ENCODE measurements at places on chromosomes 1 and 21. TPM values are rescaled to one million over a fixed set of nuclear protein-coding genes. Genes with fewer than 3 reads are reported as not detected.

Gene RXFP4
- not detected for total RNA-seq

Gene ZBTB8A
- total RNA-seq = 3.0 TPM

Gene LIPI
- total RNA-seq = not detected

Gene OR2T2
- not detected for total RNA-seq

Gene SUSD4
- total RNA-seq = 6.4 TPM

Gene KMO
- 0.13 TPM for total RNA-seq

Gene TFF3
- total RNA-seq = 4.8 TPM

Gene NR1I3
- total RNA-seq = not detected

Gene KDM5B
- 21.7 TPM for total RNA-seq

Gene SPAG17
- total RNA-seq = not detected

- no peak for DNase-seq
Observed at GRCh38 chr1:241939798-241940197, 17.8 kb upstream of the BECN2 start.

DNA sequence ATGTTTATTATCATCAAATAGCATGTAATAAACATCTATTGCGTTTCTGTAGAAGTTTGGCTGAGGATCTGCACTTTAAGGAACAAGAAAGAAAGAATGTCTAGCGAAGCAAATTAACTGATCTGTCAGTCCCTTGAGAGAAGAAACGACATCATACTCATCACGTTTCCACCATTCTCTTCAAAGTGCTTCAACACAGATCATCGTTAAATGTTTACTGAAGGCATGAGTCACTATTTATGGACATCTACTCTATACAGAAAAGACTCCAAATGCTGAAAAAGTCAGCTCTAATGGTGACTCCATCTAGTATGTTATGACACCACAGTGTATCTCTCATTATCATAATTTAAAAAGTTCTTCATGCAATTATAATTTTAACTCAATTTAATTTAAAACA, 369.1 kb downstream of the RGS7 start:
- no peak for DNase-seq

- no peak for DNase-seq
Observed at GRCh38 chr1:171185091-171185490, at the start of gene FMO2. FMO2 (plus strand) TSS chr1:171185300; CDS start chr1:171185714, 414 bp downstream.

DNA sequence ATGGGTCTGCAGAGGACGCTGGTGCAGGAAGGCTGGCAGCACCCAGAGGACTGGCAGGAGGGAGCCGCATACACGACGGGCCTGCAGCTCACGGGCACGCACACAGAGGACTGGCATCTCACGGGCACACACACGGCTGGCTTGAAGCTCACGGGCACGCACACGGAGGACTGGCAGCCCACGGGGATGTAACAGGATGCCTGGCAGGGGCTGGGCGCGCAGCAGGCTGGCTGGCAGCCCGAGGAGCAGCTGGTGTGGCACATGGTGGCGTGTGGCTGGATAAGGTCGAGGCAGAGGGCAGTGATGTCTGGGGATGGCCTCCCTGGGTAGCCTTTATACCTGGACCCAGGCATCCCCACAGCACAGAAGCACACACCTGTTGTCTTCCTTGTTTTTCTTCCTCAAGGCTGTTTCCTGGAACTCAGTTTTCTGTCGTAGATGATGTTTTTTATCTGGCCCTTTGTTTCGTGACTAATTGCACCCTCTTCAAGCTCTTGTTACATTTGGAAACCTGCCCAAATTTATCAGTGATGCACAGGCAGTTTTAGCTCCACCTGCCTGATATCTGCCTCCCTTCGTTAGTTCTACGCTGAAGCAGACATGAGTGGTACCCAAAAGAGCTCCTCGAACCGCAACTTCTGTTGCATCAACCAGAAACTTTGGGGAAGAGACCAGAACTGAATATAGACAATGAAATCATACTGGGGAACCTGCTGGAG, at the start of gene KRTAP12-1:
Gene KRTAP12-1, minus strand, starts transcription at position 303 of the 719 bp plus-strand sequence. Its CDS starts 40 bp downstream, at position 263.
- no peak for DNase-seq

GRCh38 chr1:161159087-161159912, at the start of gene USP21:
USP21 (plus strand) TSS chr1:161159500; CDS start chr1:161160641, 1,141 bp downstream.
- peak; percentile 98 for DNase-seq

GRCh38 chr1:82421782-82422181, 621.0 kb downstream of the ADGRL2 start:
- DNase-seq = no peak

- DNase-seq = peak; percentile 38
Observed at GRCh38 chr21:45012662-45013259, 61.6 kb upstream of the ADARB1 start.

- DNase-seq = no peak
Observed at GRCh38 chr21:33670076-33670978, 28.0 kb downstream of the ITSN1 start.

DNA sequence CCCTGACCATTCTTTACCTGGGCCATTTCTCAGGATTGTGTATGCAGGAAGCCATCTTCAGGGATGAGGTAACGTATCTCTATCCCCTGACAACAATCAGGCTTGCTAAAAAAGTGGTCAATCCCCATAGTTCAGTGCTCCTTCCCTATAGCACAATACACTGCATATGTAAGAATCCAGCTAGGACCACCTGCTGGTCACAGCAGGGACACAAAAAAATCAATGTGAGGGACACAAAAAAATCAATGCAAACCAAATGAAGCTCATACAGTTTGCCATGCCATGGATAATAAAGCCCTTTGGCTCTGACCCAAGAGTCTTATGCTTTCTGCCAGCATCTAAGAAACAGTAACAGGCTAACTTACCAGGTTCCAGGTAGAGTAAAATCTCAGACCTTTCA, 16.3 kb downstream of the ACBD6 start:
- DNase-seq = no peak

DNA sequence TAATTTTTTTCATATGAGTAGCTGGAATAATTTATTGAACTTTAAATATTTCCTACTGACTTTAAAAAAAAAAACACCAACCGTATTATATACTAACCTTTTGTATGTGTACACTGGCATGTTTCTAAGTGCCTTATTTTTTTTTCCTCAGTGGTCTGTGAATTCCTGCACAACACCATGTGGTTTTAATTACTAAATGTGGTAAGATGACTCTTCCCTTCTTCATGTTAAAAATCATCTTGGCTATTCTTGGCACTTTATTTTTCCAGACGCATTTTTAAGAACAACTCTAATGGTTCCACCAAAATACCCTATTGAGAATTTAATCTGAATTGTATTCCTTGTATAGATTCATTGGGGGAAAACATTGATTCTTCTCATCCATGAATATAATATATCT, 28.4 kb downstream of the PPP2R5A start:
- no peak for DNase-seq

GRCh38 chr1:202680586-202681352, 29.5 kb downstream of the SYT2 start:
- no peak for DNase-seq

- DNase-seq = no peak
Observed at GRCh38 chr1:25661043-25661815, 44.6 kb downstream of the MAN1C1 start.

GRCh38 chr1:157201767-157202166, 63.6 kb upstream of the ETV3 start:
- DNase-seq = no peak

DNA sequence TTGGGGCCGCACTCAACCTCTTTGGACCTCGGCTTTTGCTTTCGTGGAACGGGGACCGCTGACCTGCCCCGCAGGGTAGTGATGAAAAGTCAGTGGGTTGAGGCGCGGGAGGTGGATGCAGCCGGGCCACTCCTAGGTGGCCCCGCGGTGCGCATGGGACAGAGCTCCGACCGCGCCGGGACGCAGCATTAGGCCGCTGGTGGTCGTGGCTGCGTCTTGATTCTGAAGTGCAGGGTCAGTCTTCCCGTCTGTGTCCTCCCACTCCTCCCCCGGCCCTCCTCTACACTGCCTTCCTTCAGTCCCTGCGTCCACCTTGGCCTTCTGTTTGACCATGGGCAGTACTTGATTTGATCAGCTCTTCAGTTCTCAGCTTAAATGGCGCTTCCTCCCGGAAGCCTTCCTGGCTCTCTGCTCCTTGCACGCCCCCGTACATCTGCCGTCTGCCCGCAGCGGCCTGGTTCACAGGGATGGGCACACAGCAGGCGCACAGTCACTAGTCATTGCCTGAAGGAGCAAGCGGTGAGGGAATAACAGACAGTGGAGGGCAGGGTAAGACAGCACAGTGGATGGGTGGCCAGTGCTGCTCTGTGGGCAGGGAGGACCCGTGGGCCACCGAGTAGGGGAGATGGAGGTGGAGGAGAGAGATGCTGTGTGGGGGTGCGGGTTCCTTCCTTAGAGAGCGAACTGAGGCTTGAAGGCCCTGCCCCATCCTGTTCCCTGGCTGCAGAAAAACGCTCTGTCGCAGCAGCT, 633 bp downstream of the THEMIS2 start:
- DNase-seq = no peak

GRCh38 chr1:178262120-178262500, 168.2 kb downstream of the RASAL2 start:
- DNase-seq = no peak

DNA sequence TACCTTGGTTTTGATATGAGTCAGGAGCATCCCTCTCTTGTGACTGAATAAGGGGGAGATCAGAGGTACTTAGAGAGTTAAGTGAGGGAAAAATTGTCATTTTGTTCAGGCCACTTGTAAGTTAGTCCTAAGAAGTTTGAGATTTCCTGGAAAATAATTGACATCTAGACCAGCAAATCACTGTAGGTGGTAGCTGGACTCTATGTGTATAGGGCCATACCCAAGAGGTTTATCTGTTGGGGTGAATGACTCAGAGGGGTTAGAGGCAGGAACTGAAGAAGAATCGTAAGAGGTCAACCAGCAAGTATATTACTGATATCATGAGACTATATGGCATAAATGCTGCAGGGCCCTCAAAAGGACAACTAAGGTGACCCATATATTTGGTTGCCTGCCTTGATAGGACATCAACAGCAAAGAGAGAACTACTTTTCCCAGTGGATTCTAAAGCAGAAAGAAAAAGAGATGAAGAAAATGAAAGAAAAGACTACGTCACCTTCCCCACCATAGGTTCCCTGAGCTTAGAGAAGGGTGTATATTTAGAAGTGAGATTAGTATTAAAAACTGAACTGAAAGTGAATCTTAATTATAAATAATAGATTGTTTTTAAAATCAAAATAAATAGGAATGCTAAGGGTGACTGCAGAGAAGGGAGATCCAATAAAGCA, 8.0 kb upstream of the RNPC3 start:
- no peak for DNase-seq

GRCh38 chr21:33395891-33396331, 7.3 kb upstream of the IFNGR2 start:
- DNase-seq = no peak

DNA sequence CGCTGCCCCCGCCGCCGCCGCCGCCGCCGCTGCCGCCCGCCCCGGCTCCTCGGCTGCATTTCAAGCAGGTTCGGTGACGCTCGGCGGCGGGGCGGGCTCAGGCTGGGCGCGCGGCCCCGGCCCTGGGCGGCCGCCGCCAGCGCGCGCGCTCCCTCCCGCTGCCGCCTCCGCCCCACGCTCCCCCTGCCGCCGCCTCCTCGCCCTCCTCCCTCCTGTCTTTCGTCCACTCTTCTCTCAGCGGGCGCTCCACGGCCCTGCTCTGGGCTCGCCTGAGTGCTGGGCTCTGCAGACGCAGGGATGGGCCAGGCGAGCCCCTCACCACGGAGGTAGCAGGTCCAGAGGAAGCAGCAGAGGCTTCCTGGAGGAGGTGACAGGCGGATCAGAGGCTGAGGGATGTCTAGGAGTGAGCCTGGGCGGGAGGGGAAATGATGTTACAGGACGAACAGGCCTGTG, at the start of gene LRP8:
Gene LRP8, minus strand, starts transcription at position 62 of the 453 bp plus-strand sequence. CDS start 158 bp downstream, outside the sequence.
- peak; percentile 77 for DNase-seq

DNA sequence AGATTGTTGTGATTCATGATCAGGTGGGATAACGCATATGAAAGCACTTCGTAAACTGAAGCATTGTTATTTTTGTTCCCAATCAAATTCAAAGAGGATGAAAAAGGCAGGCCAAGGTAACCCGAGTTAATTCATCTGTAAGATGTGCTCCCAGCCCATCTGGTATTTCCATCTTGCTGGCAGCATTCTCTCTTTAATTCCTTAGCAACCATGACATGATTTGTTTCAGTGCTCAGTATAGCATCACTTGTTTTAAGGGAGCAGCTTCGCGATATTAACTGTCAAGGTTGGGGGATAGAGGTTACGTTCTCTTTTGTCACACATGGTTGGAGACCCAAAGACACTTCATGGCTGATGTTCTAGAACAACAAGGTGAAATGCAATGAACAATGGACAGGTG, 6.4 kb downstream of the TSPAN2 start:
- no peak for DNase-seq

DNA sequence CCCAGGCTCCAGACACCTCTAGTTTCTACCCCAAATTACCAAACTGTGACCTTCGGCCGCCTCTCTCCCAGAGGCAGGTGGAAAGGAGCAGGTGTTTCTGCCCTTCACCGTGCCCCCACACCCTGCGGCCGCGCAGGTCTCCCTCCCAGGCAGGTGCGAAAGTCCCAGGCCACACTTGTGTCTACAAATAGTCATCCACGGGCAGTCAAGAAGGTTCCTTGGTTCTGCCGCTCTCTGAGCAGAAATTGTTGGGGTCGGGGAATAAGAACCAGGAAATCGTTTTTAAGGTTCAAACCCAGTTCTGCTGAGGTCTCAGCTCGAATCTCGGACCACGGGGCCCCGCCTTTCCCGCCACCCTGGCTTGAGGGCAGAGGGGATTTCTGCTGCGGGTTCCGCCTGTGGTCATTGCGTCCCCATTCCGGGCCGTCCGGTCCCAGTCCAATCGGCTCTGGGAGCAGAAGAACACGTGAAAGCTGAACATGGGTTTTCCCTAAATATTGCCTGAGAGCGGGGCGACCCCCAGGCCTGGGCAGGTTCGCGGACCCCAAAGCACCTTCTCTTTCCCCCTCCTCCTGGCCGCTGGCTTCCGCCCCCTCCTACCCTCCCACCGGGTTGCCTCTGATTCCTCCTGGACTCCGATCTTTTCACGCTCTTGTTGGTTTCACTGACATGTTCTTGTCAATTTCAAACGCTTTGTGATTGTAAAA, 1.2 kb upstream of the ATF3 start:
- no peak for DNase-seq

DNA sequence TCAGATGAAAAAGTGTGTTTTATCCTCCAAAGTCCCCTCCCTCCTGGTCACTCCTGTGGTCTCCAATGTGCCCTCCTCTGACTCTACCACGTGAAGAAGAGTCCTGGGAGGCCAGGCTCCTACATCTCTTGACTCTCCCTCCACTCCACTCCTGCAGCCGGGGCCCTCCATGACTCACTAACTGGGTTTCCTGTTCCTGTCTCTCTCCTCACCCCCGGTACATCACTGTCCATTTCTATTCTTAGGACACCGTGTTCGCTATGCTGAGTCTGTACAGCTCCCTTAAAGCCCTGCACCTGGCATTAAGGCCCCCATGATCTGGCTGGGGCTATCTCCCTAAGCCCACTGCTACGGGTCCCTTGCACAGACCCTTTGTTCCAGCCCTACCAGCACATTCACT, 93.4 kb downstream of the BCAR3 start:
- DNase-seq = no peak

DNA sequence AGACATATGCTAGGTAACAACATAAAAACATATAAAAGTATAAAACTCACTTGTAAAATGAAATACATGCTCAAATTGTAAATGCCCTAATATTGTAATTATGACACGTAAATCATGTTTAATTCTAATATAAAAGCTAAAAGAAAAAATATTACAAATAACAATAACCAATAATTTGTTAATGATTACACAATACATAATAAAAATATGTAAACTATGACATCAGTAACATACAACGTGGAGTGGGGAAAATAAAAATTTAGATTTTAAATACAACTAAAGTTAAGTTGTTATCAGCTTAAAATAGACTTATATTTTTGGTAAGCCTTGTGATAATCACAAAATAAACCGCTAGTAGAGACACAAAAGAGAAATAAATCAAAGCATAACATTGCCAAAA, 376.4 kb downstream of the BRINP2 start:
- DNase-seq = no peak

GRCh38 chr1:198143797-198144196, 13.0 kb upstream of the NEK7 start:
- DNase-seq = no peak
